ENCODE measurements at places on chromosomes 1 and 21. TPM values are rescaled to one million over a fixed set of nuclear protein-coding genes. Genes with fewer than 3 reads are reported as not detected.

GRCh38 chr1:155130272-155131006, 2.8 kb downstream of the EFNA1 start:
- no peak for DNase-seq

DNA sequence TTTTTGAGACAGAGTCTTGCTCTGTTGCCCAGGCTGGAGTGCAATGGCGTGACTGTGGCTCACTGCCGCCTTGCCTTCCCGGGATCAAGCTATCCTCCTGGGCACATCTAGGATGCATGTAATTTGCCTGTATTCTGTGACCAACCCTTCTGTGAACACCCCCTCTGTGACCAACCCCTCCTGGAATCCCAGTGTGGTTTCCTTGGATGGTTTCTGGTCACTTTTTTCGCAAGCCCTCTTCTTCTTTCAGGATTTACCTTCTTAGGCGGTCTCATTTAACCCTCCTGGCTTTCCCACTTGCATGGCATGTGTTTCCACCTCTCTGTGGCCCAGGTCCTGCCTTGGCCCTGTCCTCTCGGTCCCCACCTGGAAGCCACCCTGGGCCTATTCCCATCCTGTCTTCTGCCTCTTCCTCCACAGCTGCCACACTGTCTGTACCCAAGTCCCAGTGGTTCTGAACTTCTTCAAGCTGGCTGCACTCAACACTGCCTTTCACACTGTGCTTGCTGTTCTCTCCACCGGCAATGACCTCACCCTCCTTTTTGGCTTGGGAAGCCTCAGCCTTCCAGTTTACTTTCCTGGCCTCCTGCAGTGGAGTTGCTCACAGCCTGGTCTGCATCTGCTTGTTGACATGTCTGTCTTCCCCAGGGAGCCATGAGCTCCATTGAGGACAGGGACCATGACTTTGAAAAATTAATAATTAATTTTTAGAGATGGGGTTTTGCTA, 57.0 kb downstream of the DISC1 start:
- no peak for DNase-seq

GRCh38 chr1:31593770-31594632, 17.7 kb downstream of the TINAGL1 start:
- DNase-seq: no peak

GRCh38 chr1:8597455-8597854, 220.0 kb downstream of the RERE start:
- DNase-seq: no peak

- DNase-seq: no peak
Observed at GRCh38 chr1:10508511-10508951, 33.8 kb downstream of the PEX14 start.

DNA sequence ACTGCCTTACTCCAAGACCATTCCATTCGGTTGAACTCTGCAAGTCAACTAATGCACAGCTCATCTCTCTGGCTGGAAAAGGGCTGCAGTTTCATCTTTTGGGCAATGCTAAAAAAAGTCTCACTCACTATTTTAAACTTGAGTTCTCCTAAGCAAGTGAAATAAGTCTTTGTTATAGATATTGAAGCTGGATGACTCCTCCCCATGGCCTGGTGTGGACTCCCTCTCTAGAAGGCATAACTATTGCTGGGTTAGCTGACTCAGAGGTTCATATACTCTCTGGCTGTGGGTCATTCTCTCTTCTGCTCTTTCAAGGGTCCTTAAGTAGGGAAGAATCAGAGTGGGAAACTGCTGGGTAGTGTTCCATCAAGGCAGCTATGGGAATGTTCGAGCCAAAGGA, 88.0 kb downstream of the XCL2 start:
- no peak for DNase-seq

DNA sequence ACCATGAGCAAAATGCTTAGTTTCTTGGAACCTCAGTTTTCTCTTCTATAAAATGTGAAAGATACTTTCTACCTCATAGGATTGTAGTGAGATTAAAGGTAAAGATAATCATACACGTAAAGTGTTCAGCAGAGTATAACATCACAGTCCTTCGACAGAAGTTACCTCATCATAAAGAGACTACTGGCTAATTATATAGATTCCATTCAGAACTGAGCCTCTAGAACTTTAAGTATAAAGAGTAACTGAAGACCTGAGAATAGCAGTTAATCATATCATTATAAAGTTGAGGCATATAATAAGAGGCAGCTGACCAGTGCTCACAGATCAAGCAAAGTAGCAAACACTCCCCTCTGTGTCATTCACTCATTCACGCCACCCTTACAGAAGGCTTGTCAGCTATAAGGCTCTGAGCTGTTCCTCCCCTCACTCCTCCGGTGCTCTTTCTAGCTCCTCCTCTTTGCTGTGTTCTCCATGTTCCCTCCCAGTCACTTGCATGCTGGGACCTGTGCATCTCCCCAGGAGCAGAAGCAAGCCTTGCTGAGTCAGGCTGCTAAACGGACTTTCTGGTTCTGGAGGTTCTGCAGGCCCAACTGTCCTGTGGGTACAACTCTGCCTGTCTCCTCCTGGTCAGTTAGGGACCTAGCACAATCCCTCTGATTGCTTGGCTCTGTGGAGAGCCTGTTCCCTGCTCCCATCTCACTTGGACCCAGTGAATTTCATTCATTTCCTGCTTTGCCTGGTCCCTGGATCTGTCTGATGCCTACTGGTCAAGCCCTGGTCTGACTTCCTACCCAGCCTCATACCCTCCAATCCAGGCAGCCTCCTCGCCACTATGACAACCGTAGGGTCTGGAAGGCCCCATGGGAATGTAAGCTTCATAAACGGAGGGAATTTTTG, 28.3 kb upstream of the LY9 start:
- no peak for DNase-seq

DNA sequence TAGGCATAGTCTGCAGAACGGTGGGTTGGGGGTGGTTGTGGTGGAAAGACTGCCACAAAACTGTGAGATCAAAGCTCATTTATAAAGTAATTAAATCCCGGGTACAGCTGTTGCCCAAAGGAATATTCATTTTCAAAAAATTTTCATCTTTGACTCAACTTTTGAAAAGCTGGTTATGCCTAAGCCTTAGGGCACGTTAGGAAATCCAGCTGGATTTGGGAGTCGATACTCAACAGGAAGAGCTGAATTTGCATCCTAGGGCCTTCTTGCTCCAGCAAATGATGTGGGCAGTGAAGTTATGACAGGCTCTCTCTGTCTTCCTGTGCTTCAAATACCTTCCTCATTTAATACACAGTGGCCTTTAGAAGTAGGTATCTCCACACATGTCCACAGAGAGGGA, 31.7 kb downstream of the ZP4 start:
- DNase-seq: no peak

DNA sequence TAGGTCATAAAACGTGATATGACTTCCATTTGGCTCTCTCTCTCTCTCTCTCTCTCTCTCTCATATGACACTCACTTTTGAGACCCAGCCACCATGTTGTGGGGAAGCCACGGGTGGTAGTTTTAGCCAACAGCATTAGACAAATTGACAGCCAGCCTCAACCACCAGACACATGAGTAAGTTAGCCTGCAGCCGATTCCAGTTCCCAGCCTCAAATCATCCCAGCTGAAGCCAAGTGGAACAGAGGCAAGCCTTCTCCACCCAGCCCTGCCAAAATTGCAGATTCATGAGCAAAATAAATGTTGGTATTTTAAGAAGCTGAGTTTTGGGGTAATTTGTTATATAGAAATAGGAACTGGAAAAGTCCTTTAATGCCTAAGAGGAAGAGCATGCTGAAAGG, 98.0 kb upstream of the DNAH14 start:
- no peak for DNase-seq

GRCh38 chr1:102961549-102961948, 146.8 kb downstream of the COL11A1 start:
- no peak for DNase-seq

GRCh38 chr1:87170931-87171598, 157.6 kb upstream of the LMO4 start:
- DNase-seq: no peak

DNA sequence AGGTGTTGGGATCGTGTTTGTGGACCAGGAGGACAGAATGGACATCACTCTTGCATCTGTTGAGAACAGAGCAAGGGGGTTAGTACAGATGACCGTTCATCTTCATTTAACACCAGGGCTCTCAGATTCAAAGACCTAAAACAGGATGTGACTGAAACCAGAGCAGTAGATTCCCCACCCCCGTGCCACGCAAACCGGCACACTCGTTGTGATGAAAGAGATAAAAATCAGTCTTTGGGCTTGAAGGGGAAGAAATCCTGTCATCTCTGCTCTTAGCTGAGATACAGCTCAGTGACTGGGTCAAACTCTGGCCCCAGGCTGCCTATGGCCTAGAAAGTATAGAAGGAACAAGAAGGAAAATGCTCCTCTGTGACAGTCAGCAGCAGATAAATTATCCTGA, 146.2 kb upstream of the KRTAP19-8 start:
- no peak for DNase-seq

DNA sequence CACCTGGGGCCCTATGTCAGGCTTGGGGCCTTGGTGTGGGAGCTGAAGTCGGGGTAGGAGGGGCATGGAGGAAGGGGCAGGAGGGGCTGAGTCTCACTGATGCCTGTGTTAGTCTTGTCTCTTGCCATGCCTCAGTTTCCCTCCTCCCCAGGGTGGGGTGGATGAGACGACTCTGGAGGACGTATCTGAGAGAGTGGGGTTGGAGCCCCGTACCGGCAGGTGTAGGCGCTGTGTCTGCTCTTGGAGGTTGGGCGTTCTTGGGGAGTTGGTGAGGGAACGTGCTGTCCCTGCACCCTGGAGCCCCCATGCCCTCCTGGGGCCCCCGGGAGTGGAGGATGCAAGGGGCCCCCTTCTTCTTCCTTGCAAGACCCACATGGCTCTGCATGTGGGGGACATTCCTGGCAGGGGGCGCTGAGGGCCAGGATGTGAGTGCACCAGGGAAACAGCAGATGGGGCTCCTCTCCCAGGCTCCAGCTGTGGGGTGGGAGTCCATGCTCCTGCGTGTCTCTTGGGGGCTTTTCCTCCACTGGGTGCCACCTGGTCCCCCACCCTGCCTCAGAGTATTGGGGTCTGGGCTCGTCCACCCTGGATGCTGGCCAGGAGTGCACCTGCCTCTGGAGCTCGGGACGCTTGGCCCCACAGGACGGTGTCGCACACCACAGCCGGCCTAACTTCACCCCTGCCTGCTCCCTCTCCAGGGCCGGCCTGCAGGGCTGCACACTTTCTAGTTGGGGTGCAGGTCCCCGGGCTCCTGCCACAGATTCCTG, 1.4 kb upstream of the TNFRSF14 start:
- no peak for DNase-seq

DNA sequence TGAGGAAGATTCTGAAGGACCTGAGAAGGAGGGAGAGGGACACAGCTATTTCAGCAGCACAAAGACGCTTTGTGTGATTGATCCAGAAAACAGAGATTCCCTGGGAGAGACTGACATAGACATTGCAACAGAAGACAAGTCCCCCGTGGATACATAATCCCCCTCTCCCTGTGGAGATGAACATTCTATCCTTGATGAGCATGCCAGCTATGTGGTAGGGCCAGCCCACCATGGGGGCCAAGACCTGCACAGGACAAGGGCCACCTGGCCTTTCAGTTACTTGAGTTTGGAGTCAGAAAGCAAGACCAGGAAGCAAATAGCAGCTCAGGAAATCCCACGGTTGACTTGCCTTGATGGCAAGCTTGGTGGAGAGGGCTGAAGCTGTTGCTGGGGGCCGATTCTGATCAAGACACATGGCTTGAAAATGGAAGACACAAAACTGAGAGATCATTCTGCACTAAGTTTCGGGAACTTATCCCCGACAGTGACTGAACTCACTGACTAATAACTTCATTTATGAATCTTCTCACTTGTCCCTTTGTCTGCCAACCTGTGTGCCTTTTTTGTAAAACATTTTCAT, 161.3 kb upstream of the SGIP1 start:
- DNase-seq: no peak

GRCh38 chr1:214520544-214521165, 30.7 kb downstream of the PTPN14 start:
- DNase-seq: no peak

- DNase-seq: no peak
Observed at GRCh38 chr1:3735027-3735681, 17.1 kb upstream of the CCDC27 start.

The MAP3K21 gene
- total RNA-seq: 0.53 TPM

The ROR1 gene
- total RNA-seq: 28.5 TPM

The DENND2D gene
- total RNA-seq: 3.4 TPM

The KISS1 gene
- not detected for total RNA-seq

The TEX38 gene
- total RNA-seq: not detected

The S100A5 gene
- not detected for total RNA-seq

The MYOG gene
- not detected for total RNA-seq

The CHODL gene
- 0.06 TPM for total RNA-seq

The C4BPA gene
- not detected for total RNA-seq

The HCRTR1 gene
- total RNA-seq: 0.58 TPM

Data from glomerular endothelial cell (primary cell).